ENCODE measurements at places on chromosomes 11 and 22.

DNA sequence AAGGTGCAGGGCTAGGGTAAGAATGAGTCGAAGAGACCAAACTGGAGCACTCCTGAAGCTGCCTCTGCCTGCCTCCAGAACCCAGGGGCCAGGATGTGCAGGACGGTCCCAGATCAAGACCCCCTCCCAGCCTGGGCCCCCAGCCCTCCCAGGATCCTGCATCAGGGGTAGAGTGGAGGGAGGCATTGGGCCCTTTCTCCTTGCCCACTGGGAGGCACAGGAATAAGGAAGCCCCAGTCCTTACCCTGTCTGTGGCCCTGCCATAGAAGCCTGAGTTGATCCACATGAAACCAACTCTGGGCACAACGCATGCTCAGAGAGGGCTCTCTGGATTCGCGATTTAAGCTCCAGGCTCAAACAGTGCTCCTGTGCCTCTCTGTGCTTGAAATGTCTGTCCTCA lies 661.8 kb upstream of the B3GAT1 start:
- no peak for DNase-seq

- no peak for DNase-seq
Measured at GRCh38 chr22:30301995-30302809, 12.9 kb upstream of the CASTOR1 start.

DNA sequence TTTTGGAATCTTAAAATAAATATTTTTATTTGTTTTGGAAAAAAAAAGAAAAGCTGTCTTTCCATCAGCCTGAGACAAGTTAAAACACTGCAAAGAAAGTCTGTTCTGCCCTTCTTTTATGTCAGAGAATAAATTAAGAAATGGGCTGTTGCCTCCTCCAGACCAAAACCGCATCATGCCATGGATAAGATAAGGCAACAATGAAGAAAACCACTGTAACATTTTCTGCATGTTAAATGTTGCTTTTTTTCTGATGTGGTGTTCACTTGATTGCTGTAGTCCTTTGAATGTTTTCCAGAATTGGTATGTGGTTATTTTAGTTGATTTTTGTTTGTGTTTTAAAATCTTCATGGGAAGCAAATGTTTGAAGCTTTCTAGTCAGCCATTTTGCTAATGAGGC lies 319.2 kb upstream of the CNTN5 start:
- DNase-seq = no peak

DNA sequence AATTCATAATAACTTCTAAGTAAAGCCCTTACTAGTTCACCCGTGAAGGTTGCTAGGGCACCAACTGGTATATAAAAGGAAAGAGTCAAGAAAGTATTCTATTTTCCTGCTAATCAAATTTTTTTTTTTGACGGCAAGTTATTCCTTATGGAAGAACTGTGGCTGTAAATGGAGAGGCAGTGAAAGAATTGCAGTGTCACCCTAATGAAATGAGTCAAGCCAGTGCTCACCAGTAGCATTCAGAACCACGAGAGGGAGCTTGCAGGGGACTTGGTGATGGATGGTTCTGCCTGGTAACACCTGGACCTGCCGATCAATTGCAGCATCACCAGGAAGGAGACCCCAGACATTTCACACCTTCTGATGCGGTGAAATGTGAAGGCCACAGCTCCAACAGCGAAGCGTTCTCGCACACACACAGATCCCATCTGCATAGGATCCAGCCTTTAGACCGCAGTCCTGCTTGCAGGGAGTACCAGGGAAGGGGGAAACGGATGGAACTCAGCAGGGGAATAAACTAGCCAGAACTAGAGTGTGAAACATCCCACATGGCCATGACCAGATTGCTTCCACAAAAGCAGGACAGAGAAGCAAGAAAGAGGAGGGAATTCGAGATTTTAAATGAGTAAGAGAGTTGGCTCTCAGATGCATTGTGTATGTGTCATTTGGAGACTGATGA lies 326.2 kb downstream of the TBC1D22A start:
- DNase-seq = no peak

- no peak for DNase-seq
Measured at GRCh38 chr11:65403607-65404121, 17.2 kb downstream of the FRMD8 start.
